ENCODE measurements at places on chromosomes 12 and 14.

- DNase-seq = no peak
Observed at GRCh38 chr12:68374307-68374982, 42.3 kb upstream of the MDM1 start.

DNA sequence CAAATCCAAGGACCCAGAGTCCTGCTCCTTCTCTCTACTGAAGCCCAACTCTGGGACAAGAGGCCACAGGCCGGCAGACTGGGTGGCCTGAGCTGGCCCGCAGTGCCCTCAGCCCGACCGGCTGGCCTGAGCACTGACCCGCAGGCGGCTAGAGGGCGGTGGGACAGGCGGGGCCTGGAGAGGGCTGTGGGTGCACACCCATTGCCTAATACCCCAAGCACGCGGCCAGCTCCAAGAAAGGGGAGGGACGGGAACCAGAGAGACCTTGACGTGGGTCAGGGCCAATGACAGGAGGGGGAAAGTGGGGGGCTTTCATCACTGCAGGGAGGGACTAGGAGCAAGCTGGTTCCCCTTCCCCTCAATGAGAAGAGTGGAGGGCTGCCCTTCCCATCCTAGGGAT, 2.0 kb upstream of the WNT10B start:
- DNase-seq = no peak

DNA sequence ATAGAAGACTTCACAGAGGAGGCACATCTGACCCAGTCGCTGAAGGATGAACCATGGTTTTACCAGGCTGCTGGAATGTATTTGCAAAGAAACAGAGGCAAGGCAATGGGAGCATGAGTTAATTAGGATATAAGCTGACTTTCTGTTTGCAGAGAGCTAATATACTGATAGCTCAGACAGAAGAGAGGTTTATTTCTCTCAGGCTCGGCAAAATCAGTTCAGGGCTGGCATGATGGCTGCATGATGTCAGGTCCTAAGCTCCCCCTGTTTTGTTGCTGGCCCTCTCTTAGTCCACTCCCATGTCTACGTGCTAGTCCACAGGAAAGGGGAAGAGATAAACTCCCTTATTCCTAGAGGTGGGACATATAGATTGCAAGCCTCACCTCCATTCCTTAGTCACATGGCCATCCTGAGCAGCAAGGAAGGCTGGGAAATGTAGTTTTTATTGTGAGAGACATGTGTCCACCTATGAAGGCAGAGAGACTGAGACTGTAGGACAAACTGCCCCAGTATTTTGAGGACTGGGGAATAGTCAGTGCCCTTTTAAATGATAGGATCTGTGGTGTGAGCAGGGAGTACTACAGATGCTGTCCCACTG, 224.5 kb downstream of the VRK1 start:
- no peak for DNase-seq

DNA sequence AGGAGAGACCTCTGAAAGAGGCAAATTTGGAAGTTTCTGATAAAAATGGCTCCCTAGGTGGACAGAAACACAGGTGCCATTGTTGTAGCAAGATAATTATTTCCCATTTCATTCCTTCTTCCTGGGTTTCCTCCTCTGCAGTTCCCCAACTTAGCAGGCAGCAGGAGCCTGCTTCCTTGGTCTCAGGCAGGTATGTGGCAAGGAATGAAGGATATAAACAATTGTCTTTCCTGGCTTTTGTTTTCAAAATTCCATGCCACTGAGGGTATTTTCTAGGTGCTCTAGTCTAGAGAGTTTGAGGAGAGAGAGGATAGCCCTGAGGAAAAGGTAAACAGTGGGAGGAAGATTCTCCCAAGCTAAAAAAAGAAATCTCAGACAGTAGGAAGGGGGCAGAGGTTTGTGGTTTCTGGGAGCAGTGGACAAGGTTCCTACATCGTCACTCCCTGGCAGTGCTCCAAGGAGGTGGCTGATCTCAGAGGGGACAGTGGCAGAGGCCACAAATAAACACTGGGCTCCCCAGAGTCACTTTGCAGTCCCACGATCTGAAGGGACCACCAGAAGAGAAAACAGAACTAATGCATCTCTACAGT, 82.6 kb upstream of the IGF1 start:
- DNase-seq = no peak

- DNase-seq = no peak
Observed at GRCh38 chr12:131352296-131352900, 358.5 kb upstream of the SFSWAP start.

GRCh38 chr12:55788546-55788945, 29.0 kb downstream of the SARNP start:
- DNase-seq = no peak

- DNase-seq = no peak
Observed at GRCh38 chr12:68638721-68639395, 28.2 kb downstream of the RAP1B start.

- DNase-seq = no peak
Observed at GRCh38 chr12:85821759-85822158, 14.4 kb downstream of the RASSF9 start.

DNA sequence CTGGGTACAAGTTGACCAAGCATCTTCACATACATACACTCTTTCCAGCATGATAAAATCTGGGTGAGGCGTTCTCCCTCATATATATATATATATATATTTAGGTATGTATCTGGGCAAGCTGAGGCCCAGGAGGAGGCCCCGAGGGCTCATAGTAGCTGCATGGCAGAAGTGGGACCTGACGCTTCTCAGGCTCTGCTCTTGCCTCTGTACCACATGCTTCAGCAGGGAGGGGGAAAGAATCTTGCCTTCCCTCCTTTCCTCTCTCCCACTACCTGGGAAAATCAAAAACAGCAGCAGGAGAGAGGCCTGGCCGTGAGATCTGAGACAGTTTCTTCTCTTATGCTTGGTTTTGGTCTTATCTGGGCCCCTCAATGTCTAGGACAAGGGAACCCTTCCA, 9.2 kb downstream of the PPP1R1A start:
- no peak for DNase-seq

- DNase-seq = no peak
Observed at GRCh38 chr12:3266638-3267037, 189.5 kb downstream of the TSPAN9 start.

DNA sequence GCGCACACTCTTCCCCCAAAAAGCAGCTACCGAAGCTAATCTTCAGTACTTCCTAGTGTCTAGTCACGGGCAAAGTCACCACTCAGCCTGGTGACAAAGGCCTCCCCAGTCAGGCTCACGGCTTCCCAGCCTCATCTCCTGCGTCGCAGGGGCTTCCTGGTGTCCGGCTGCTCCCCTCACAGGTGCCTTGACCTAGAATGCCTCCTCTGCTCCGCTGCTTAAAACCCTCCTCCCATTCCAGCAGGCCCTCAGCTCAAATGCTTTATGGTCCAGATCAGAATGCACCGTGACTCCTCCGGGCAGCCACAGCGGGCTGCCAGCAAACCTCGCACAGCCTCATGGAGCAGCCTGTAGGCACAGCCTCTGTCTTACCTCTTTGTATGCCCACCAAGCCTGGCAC, 53.1 kb downstream of the PRIMA1 start:
- DNase-seq = no peak

GRCh38 chr12:57905812-57906475, 35.4 kb upstream of the ATP23 start:
- DNase-seq = no peak

GRCh38 chr12:68499616-68500015, 111.1 kb upstream of the RAP1B start:
- no peak for DNase-seq

GRCh38 chr12:124763594-124763979, 100.1 kb downstream of the SCARB1 start:
- no peak for DNase-seq

DNA sequence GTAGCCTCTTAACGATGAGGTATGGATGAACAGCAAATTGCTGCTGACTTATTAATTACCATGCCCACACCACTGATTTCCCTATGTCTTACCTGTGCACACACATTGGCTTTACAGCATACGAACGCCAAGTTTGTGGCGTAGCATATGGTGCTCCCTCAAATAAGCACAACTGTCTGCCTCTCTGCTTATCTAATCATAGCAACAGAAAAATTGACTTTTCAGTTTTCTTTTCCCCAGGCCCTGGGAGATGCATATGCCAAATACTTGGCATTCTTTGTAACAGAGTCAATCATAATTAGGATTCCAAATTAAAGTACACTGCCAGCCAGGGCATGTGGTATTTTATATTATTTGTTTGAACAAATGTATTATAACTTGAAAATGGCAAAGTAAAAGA, 625.5 kb downstream of the DIO2 start:
- no peak for DNase-seq

- no peak for DNase-seq
Observed at GRCh38 chr14:101058571-101058970, 155.0 kb upstream of the RTL1 start.

- DNase-seq = no peak
Observed at GRCh38 chr12:95318071-95318545, 100.5 kb downstream of the VEZT start.

DNA sequence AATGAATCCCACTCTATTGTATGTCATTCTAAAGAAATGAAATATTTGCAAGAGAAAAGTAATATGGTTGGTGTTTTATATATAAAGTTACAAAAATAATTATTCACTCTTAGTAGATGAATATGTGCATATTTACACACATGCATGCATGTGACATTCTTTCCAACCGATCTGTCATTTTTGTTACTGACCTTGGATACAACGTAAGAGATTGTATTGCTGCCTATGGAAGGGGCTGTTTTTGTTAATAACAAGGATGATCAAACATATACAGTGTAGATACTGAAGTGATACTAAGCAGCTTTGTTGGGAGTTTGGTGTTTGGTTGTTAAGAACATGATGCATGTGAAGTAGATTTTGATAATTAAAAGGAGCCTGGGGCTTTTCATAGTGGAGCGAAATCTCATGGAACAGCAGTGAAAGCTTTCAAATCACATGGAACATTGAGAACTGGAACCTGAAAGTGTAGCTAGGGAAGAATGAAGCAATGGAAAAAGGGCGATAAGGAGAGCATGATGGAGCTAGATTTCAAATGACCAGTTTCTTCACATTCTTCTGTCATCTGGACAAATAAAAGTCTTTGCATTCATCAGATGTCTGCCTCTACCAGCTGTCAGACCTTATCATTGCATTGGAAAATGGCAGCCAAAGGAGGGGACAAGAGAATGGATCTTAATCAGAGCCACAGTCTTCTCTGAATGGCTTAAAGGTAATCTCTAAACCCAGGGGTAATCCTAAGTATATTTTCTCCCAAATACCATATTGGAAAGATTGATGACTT, 10.0 kb downstream of the BORCS5 start:
- no peak for DNase-seq

- no peak for DNase-seq
Observed at GRCh38 chr12:93059925-93060665, 131.0 kb upstream of the EEA1 start.

- peak; percentile 47 for DNase-seq
Observed at GRCh38 chr12:6341417-6342139, at the start of gene TNFRSF1A. Gene TNFRSF1A (minus strand): TSS chr12:6342076. CDS start chr12:6341814, 262 bp downstream.

GRCh38 chr12:66453120-66453519, 150.8 kb downstream of the HELB start:
- no peak for DNase-seq

DNA sequence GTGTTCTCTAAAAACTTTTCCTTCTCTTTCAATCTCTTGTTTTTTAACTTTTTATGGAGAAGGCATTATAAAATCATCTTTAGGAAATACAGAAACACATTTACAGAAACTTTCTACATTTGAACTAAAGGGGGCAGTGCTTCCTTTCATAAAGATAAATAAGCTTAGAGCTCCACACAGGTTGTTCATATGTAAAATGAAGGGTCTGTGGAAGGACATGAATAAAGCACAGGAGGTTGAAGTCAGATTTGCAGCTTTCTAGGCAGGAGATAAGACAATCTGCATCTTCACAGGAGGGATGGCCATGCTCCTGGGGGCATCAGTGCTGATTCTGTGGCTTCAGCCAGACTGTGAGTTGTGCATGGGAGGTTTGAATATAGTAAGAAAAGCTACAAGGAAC, 426.0 kb downstream of the DAD1 start:
- no peak for DNase-seq

DNA sequence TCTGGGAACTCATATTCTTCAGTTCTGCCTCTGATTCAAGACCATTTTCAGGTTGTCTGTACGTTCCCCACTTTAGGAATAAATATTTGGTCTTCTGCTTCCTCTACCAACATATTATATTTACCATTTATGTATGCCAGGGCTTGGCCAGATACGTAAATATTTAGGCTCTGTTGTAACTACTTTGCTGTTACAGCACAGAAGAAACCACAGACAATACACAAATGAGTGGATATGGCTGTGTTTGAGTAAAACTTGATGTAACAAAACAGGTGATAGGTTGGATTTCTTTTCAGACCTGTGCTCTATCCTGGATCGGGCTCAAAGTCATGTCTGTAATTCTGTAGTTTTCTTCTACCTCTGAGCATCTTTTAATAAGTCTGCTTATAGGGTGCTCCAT, 37.5 kb downstream of the RAP1B start:
- DNase-seq = no peak

Data from caudate nucleus (tissue), 63 donors.